ENCODE measurements at places on chromosomes 4 and X. TPM values are rescaled to one million over a fixed set of nuclear protein-coding genes. Genes with fewer than 3 reads are reported as not detected.

GRCh38 chr4:168291242-168291641 is 27.3 kb downstream of the DDX60 start:
- no peak overlapping the region for H3K27ac ChIP-seq
- DNase-seq: no peak
- no peaks in the 10 kb centered on the region for H3K4me1 ChIP-seq
- H3K27me3 ChIP-seq: no peaks in the 10 kb centered on the region
- no peaks in the 10 kb centered on the region for H3K36me3 ChIP-seq

DNA sequence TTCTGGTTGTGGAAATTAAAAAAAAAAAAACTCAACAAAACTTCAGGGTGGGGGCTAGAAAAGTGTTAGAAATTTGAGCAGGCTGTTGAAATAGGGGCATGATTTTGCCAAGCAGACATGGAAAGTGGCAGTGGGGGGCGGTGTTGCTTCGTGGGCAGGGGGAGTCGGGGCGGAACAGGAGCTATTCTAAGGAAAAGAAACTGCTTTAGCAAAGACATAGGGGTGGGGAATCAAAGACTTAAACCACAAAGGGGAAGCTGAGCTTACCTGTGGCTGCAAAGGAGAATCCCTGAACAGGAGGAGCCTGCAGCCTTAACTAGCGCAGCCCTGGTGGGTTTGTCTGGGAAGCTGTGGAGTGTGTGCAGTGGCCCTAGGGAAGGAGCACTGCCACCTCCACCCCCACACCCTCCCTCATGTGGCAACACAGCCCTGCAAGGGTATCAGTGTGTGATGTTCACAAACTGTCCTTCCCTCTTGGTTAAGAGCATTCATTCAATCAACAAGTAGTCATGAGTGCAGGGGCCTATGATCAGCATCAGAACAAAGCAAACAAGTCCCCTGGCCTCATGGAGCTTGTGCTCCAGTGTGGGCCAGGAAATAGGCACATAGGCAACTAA is 20.5 kb downstream of the SEL1L3 start:
- no peaks in the 10 kb centered on the region for H3K27me3 ChIP-seq
- DNase-seq: no peak
- peaks cover 10% of the 10 kb centered on the region for H3K36me3 ChIP-seq
- no peaks in the 10 kb centered on the region for H3K4me1 ChIP-seq

GRCh38 chr4:41134581-41134980 is 79.8 kb downstream of the APBB2 start:
- no peak overlapping the region for H3K27ac ChIP-seq
- no peaks in the 10 kb centered on the region for H3K36me3 ChIP-seq
- DNase-seq: no peak
- no peak overlapping the region for H3K4me3 ChIP-seq
- H3K27me3 ChIP-seq: peaks cover 11% of the 10 kb centered on the region
- H3K4me1 ChIP-seq: peaks cover 7% of the 10 kb centered on the region

Gene AMTN
- not detected for total RNA-seq

DNA sequence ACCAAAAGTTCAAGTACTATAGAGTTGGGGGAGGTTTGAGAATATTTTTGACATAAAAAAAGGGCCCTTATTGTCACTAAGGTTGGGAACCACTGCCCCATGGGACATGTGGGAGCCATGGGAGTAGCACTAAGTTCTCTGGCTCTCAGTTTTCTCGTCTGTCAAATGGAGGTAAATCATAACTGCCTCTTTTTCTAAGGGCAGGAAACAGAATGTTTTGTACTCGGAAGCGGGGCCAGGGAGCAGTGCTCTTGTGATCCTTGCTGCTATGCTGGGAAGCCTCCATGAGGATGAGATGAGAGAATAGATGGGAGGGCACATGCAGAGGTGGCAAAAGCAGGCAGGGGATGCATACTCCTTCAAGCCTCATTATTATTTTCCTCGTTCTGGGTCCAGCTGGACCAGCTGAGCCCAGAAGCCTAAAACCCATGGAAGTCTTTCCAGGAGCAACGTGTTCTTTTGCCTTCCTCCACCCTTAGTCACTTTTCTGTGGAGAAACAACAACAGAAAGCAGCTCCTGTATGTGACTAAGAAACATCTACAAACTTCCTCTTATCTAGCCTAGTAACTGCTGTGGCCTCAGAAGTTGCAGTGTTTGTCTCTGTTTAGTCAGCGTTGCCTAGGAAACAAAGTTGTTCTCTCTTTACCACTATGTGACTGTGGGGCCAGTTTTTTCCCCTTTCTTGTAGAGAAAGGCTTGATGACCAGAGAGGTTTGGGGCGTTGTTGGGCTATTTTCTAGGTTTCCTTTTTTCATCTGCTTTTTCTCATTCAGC is 64.8 kb downstream of the TSC22D3 start:
- H3K27ac ChIP-seq: no peak overlapping the region
- peak; percentile 9 for DNase-seq
- H3K36me3 ChIP-seq: no peaks in the 10 kb centered on the region
- H3K27me3 ChIP-seq: no peaks in the 10 kb centered on the region
- no peaks in the 10 kb centered on the region for H3K4me1 ChIP-seq

GRCh38 chrX:38154818-38155217 is 65.9 kb downstream of the SRPX start:
- H3K27me3 ChIP-seq: peaks cover 3% of the 10 kb centered on the region
- no peaks in the 10 kb centered on the region for H3K36me3 ChIP-seq
- no peak overlapping the region for H3K4me3 ChIP-seq
- no peaks in the 10 kb centered on the region for H3K4me1 ChIP-seq

DNA sequence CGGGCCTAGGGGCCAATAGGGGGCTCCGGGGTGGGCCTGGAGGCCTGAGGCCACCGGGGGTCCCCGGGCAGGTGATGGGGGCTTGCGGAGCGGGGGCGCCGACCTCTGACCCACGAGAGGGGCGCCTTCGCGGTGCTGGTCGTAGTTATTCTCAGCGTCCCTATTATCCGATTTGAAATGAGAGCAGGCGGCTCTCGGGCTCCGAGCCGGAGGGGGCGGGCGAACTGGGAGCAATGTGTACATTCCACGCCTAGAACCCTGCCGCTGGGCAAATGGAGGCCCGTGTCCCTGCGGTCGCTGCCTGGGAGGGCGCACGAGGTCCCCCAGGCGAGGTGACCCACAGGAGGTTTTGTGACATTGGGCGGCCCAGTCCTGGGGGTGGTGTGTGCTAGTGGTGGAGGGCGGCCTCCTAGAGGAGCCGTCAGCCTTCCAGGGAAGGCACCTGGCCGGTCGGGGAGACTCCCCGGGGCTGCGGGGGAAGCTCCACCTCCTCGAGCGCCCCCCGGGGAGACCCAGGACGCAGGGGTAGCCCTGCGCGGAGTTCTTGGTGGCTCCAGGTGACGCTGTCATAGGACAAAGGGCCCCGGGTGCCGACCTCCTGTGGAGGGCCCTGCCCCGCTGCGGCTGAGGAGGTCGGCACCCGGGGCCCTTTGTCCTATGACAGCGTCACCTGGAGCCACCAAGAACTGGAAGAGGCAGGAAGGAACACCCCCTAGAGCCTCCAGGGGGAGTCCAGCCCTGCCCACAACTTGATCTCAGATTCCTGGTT is 102.6 kb upstream of the PRKX start:
- H3K27ac ChIP-seq: peak overlapping the region; percentile 87
- DNase-seq: peak; percentile 66
- H3K36me3 ChIP-seq: peaks cover 16% of the 10 kb centered on the region
- peak overlapping the region; percentile 68 for H3K4me3 ChIP-seq
- no peaks in the 10 kb centered on the region for H3K4me1 ChIP-seq

Gene PSAPL1
- total RNA-seq: not detected

Gene CT45A10
- total RNA-seq: not detected

- no peaks in the 10 kb centered on the region for H3K27me3 ChIP-seq
- no peaks in the 10 kb centered on the region for H3K36me3 ChIP-seq
- no peaks in the 10 kb centered on the region for H3K4me1 ChIP-seq
- DNase-seq: no peak
These were observed 186.7 kb upstream of the WDFY3 start for GRCh38 chr4:85153221-85153620.

Gene ARMCX1
- total RNA-seq: 6.1 TPM

DNA sequence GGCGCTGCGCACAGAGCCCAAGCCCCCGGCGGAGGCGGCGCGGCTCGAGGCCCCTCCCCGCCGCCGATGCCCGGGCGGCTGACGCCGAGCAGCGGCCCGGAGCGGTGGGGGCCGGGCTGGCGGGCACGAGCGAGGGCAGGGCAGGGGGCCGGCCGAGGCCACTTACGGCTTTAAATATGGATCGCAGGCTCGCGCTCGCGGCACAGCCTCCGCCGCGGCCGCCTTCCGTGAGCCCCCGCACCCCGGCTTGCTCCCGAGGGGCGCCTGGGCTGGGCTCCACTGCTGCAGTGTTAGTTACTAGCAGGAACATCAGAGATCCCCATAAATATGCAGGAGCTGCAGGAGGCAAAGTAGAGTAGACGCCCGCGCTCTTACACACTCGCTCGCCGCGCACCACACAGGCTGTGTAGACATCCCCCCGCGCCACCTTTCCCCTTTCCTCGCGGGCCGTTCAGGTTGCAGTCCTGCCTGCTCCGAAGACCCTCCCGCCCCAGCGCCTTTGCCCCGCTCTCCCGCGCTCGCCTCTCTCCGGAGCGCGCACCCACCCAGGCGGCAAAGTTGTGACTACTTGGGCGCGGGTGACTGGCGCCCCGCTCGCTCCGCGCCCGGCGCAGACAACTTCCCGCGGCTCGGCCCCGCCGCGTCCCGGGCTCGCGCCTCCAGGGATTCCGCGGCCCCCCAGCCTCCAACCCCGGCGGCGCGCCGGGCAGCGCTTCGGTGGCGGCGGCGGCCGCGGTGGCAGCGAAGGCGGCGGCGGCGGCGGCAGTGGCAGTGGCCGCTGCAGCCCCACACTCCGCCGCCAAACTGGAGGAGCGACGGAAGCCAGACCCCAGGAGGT is 152.0 kb upstream of the SLC4A4 start:
- H3K4me1 ChIP-seq: no peaks in the 10 kb centered on the region
- DNase-seq: peak; percentile 32
- no peak overlapping the region for H3K27ac ChIP-seq
- H3K36me3 ChIP-seq: no peaks in the 10 kb centered on the region
- H3K4me3 ChIP-seq: peak overlapping the region; percentile 53

- H3K27me3 ChIP-seq: no peaks in the 10 kb centered on the region
- no peak overlapping the region for H3K27ac ChIP-seq
- H3K36me3 ChIP-seq: no peaks in the 10 kb centered on the region
These were observed 563.9 kb downstream of the GRXCR1 start for GRCh38 chr4:43456383-43456782.

Data from A673 (cell line).